Activated T-cell treated with anti-CD3 and anti-CD28 coated beads for 1 hour (primary cell): ENCODE measurements at places on chromosomes 13 and 19.

DNA sequence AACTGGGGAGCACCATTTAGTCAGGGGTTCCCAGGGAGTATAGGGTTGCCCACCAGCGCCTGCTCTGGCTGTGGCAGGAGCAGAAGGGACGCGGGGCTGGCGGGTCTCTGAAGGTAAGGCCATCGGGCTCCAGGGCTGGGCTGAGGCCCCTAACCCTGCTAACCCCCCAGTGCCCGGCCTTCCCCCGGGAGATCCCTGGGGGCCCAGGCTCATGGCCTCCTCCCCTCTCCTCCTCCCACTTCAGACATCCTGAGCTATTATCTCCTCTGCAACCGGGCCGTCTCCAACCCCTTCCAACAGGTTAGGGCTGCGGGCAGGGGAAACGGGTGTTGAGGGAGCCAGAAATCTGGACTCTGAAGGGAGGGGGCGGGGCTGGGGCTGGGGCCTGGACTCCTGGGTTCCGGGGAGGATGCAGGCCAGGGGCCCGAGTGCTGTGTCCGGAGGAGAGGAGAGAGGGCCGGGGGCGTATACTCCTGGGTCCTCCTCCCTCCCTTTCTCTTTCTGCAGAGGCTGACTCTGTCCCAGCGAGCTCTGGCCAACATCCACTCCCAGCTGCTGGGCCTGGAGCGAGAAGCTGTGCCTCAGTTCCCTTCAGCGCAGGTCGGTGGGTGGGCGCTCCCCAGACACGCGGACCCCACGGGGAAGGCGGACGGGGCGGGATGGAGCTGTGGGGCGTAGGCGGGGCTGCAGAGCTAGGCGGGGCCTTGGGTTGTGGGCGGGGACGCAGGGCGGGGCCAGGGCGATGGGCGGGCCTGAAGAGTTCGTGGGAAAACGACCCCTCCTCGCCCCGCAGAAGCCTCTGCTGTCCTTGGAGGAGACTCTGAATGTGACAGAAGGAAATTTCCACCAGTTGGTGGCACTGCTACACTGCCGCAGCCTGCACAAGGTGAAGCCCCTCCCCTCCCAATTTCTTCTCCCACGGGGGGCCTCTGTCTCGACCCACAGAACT is 15.3 kb downstream of the TTYH1 start:
- peak; percentile 22 for DNase-seq

DNA sequence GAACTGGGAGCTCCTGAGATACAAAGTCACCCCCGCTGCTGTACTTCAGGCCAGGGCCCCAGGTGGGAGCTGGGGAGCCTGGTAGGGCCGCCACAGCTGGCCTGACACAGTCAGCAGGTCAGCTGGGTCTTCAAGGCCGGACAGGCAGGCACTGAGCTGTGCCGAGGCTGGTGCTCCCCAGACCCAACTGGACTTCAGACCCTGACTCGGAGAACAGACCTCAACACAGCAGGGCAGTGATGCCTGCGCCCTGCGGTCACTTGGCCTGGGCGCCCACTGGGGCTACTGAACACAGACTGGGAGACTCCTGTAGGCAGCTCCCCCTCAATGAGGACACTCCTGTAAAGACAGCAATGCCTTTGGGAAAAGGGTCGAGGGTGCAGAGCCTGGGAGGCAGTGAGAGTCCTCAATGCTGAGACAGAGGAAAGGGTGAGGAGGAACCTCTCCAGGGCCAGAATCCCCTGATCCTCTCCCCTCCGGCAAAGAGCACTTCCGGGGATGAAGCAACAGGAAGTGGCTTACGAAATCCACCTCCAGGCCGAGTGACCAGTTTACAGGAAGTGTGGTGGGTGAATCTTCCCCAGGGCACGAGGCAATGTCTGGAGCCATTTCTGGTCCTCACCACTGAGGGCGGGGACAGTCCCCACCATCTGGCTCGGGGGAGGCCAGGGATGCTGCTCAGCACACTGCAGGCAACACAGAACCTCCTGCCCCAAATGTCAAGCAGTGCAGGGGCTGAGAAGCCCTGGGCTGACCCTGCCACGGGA is 40.8 kb upstream of the ISYNA1 start:
- DNase-seq = no peak

- DNase-seq = no peak
These were observed 343.9 kb downstream of the TBC1D4 start for GRCh38 chr13:75137911-75138571.

DNA sequence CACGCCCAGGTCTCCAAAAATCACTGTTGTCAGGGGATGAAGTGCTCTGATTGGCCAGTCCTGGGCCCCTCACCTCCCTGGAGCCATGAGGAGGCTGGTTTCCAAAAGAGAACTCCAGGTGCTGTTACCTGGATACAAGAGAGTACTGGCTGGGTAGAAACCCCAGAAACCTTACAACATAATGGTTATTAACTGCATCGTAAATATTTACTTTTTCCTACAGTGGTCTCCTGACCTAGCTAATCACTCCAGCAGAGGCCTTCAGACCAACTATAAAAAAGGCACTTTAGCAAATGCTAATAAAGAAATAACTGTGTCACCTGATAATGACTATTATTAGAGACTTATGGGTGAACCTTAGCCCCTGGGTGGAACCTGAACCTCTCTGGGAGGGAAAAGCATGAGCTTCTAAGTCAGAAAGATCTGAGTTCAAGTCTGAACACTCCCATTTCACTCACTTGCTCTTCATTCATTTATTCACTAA is 1.5 kb upstream of the IGSF23 start:
- DNase-seq = no peak

DNA sequence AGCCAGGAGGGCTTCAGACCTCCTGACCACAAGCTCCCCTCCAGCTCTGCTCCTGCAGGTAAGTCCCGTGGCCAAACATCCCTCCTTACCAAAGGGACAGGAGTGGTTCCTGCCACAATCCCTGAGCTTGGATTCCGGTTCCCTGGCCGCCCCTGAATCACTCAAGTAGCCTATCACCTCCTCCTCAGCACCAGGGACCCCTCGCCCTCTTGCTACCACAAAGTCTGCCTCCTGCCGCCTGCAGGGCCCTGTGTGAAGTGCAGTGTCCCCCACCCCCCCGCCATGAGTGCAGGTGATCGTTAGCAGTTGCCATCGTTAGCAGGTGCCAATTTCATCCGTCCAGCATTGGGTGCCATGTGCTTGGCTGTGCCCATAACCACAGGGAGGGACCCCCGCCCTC is 40.8 kb upstream of the RANBP3 start:
- DNase-seq = no peak

GRCh38 chr13:98879127-98879520 is 98.7 kb downstream of the DOCK9 start:
- DNase-seq = no peak

DNA sequence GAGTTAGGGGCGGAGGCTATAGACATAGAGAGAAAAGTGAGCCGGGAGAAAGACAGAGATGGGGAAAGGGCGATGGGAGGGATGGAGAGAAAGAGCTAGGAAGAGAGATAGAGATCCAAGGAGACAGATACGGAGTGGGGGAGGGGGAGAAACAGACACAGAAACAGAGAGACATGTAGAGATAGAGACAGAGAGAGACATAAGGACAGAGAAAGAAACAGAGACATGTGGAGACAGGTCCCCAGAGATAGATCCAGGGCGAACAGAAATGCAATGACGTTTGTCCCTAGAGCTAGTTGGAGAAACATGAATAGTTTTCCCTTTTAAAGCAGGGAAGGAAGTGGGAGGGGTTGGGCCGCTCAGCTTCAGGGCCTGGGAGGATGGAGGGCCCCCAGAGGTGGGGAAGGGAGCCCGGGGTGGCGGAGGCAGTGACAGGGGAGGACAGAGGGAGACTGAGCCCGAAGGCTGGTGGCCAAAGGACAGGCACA is 4.6 kb downstream of the PPP1R14A start:
- no peak for DNase-seq

GRCh38 chr13:31072041-31072440 is 89.7 kb downstream of the HSPH1 start:
- no peak for DNase-seq

- DNase-seq = no peak
These were observed 614.1 kb downstream of the UQCRFS1 start for GRCh38 chr19:28598861-28599260.

- DNase-seq = no peak
These were observed 4.8 kb downstream of the MBD3 start for GRCh38 chr19:1587872-1588271.
